CD4-positive, CD25-positive, alpha-beta regulatory T cell (primary cell): ENCODE measurements at places on chromosomes 13 and 19.

- no peak for DNase-seq
Observed at GRCh38 chr19:9309974-9310446, 372 bp upstream of the ZNF699 start.

GRCh38 chr13:110436786-110437370, 124.6 kb downstream of the RAB20 start:
- no peak for DNase-seq

GRCh38 chr13:32243695-32244094, 71.5 kb downstream of the ZAR1L start:
- no peak for DNase-seq

DNA sequence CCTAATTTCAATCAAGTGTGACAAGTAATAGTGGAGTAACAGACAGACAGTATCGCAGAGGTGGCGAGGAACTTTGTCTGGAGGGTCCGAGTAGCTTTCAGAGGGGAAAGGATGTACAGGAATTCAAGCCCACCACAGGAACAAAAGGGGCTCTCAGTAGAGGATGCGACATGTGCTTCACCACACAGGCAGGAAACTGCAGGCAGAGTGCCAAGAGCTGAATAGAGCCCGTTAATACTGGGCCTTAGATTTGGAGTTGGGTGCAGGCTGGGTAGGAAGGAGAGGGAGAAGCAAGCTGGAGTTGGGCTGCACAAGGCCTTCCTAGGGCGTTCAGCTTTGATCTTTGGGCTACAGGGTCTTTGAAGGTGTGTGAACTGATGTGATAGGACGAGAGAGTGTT, 1.2 kb downstream of the CCDC70 start:
- no peak for DNase-seq

GRCh38 chr19:46890423-46891170, 29.8 kb downstream of the ARHGAP35 start:
- DNase-seq, result no peak

DNA sequence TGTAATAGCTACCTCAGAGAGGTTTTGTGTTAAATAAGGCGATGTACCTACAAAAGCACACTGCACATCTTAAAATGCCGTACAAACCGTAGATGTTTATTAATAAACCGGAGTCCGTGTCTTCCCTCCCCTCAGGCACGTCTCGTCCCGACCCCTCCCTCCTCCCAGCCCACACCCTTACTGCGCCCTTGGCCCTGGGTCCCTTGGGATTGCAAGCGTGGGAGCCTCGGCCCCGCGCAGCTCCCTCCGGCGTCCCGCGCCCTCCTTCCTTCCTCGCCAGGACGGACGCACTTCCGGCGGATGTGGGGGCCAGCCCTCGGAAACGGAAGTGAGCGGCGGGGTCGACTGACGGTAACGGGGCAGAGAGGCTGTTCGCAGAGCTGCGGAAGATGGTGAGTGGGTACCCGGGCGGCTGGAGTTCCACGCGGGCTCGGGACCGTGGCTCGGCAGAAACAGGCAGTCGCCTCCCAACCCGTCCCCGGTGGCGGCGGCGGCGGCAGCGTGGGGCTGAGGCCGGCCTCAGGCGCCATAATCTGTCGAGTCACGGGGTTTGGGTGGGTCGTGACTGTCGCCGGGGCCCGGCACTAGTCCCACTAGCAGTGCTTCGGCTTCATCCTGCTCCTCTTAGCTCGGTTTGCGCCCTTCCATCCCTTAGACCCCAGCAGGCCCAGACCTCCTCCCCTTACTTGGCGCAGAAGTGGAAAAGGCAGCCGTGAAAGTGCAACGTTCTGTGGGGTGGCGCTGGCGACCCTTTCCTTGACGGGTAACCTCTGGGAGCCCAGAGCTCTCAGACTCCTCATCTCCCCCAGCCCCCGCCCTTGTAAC, at the start of gene POMP:
Gene POMP (plus strand): TSS at position 335 of the 825 bp plus-strand sequence. CDS start 55 bp downstream, at position 390.
- DNase-seq, result peak; percentile 91

GRCh38 chr19:35540356-35540927, 5.0 kb upstream of the TMEM147 start:
- no peak for DNase-seq

DNA sequence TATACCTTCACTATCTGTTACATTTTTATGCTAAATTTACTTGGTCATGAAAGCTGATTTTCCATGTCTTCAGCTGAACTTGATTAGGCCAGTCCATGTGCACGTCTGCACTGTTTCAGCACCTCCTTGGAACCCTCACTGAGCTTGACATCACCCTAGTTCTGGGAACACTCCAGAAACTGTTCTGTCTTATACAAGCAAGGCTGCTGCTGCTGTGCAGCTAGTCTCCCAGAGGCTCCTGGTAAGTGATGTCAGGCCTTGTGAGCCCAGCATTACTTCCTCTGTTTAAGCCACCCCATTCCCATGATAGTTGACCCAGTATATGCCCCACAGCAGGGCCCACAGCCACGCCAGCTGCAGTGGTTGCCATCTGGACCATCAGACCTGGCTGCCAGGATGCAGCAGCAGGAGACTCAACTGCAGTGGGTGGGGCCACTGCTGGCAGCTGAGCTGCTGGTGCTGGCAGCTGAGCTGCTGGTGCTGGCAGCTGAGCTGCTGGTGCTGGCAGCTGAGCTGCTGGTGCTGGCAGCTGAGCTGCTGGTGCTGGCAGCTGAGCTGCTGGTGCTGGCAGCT, 90.5 kb upstream of the AKAP11 start:
- DNase-seq, result no peak

- DNase-seq, result no peak
Observed at GRCh38 chr13:91647361-91647990, 249.1 kb downstream of the GPC5 start.

GRCh38 chr13:112623051-112623711, 35.2 kb upstream of the TUBGCP3 start:
- DNase-seq, result no peak

DNA sequence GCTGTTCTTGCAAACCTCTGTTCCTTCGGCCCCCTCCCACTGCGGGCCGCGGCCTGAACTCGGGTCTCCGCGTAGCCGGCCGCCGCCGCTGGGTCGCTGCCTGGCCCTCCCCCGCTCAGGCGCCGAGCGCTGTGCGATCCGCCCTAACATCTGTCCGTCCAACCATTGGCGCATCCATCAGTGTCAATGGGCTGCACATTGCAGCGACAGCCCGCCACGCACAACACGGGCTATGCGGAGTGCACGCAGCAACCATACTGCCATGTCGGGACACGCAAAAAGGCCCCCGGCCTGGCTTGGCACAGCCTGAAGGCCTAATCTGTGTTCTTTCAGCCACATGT, 2.6 kb upstream of the TSHZ3 start:
- peak; percentile 11 for DNase-seq

- DNase-seq, result no peak
Observed at GRCh38 chr13:113746143-113746525, 12.9 kb upstream of the TMEM255B start.

DNA sequence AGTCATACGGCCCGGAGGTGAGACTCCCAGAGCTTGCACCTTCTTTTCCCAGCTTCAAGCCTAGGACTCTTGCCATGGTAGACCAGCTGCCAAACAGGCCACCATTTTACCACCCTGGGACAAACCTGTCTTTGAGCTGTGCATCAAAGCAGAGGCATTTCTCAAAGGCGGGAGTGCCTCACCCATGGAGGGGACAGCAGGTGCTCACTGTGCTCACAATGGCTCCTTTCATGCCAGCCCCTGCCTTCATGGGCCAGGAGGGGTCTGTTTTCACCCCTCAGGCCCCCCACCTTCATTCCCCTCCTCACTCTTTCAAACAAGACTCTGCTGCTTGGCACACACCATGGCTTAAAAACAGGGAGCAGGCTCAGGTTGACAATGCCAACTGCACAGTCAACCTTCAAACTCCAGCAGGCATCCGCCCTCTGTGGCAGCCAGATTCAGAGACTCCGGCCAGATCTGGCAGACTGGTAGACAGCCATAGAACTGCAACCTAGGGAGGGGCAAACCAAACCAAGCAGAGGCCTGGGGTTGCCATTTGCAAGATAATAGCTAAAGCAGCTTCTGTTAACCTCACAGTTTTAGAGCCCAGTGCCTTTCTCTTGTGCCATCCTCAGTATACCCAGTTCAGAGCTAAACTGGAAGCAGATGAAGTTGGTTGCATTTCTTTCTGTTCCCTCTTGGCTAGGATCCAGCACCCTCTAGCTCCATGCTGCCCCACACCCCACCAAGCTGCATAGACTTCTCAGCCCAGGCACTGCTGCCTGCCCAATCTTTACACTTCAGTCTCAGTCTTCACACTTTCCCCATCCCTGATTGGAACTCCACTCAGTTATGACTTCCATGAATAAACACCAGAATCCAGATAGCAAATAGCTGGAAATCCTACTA, 93.9 kb upstream of the SPATA13 start:
- DNase-seq, result no peak

GRCh38 chr13:74070513-74070912, 63.7 kb downstream of the KLF12 start:
- DNase-seq, result no peak

DNA sequence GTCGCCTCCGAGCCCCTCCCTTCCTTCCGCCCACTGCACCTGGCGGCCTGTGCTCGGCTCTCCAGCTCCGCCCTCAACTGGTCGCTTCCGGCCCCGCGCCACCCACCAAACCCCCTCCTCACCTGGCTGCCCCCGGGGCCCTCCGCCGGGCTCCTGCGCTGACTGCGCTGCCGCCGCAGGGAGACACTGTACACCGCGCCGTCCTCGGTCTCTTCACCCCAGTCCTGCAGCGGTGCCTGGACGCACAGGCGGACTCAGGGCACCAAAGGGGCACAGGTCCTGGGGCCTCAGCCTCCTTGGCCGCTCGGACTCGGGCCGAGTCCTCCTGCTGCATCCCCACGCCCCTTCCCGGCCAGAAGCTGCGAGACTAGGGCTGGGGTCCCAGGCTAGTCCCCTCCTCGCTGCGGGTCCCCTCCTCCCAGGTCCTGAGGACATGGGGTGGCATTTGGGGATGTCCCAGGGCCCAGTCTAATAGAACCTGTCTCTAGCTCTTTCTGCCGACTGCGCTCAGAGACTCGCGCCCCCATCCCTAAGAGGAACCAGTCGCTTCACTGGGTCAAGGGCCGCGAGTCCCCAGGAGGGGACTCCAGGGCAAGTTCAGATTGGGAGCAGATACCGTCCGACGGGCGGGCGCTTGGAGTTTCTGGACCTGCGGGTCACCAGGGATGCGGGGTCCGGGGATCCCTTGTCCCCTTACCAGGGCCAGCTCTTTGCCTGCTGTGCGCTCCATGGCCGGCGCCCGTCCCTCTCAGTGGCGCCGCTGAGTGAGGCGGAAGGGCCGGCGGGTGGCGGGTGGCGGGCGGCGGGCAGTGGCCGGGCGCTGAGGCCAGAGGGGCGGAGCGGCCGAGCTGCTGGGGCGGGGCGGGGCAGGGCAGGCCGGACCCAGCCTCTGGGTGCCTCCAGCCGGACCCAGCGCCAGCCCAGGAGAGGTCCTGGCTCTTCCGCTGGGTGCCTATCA, at the start of gene RGL3:
Gene RGL3 (minus strand): TSS at position 766 of the 958 bp plus-strand sequence. CDS start 36 bp downstream, at position 730.
- DNase-seq, result no peak
